Colonic mucosa (tissue), 4 donors: ENCODE measurements at places on chromosomes 6 and 20.
A peak's percentile ranks its signal among the peaks of the same experiment; 100 is the strongest.

GRCh38 chr6:99905209-99906106 lies 88.6 kb downstream of the MCHR2 start:
- DNase-seq = no peak
- no peaks in the 10 kb centered on the region for H3K4me1 ChIP-seq
- no peaks in the 10 kb centered on the region for H3K36me3 ChIP-seq
- H3K4me3 ChIP-seq = no peak overlapping the region
- H3K27ac ChIP-seq = no peak overlapping the region

- no peak overlapping the region for H3K27ac ChIP-seq
- H3K4me3 ChIP-seq = no peak overlapping the region
- no peaks in the 10 kb centered on the region for H3K36me3 ChIP-seq
- peak; percentile 35 for DNase-seq
- no peaks in the 10 kb centered on the region for H3K27me3 ChIP-seq
Observed at GRCh38 chr6:1527073-1527457, 82.7 kb upstream of the FOXC1 start.

DNA sequence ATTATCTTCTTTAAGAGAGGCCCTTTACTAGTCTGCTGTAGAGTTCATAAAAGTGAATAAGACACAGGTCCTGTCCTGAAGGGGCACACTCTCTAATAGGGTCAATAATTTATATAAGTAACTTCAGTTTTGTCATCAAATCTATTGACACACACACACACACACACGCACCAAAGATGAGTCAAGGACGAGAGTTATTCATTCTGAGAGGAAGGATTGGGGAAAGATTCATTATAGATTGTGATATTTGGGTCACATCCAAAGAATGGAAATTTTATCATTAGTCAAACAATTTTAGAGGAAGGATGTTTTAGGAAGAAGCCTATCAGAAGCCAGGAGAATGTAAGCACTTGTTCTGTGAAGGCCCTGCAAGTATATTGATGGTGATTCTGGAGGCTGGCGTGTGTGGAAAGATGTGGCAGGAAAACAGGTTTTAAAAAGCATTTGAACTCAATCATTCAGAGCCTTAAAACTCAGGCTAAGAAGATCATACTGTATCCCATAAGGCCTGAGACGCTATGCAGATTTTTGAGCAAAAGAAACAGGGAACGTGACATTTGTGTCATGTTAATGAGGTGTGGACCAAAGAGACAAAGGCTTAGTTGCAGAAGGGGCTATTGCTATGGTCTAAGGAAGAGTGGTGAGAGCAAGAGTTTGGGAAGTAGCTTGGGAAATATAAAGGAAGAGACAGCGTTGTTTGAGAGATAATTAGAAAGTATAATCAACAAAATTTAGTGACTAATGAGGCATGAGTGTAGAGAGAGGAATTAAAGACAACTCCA lies 161.4 kb upstream of the PREP start:
- no peak overlapping the region for H3K27ac ChIP-seq
- no peaks in the 10 kb centered on the region for H3K36me3 ChIP-seq
- DNase-seq = no peak
- H3K4me3 ChIP-seq = no peak overlapping the region
- H3K27me3 ChIP-seq = no peaks in the 10 kb centered on the region

GRCh38 chr6:118318648-118319047 lies 229.4 kb upstream of the PLN start:
- no peak overlapping the region for H3K4me3 ChIP-seq
- H3K27ac ChIP-seq = no peak overlapping the region
- H3K27me3 ChIP-seq = no peaks in the 10 kb centered on the region
- no peak for DNase-seq

DNA sequence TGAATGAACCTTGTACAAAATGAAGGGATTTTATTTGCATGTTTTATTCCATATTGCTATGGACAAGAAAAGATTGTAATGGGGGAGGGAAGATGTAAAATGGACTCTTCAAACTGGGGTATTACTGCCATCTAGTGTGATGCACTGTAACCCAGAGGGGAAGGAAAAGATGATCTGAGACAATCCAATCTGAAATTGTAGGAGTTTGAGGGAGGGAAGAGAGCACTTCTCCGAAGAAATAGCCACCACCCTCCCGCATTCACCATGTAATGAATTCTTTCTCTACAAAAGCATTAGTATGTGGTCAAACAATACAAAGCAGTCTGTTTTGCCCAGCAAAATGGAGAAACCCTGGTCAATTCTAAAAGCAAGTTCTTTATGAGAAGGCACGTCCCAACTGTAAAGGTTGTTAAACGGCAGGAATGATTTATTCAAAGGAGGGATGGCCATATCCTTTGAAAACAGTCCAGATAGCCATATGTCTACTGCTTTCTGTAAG lies 679.5 kb upstream of the NRSN1 start:
- DNase-seq = no peak
- H3K27ac ChIP-seq = no peak overlapping the region
- no peaks in the 10 kb centered on the region for H3K27me3 ChIP-seq
- no peaks in the 10 kb centered on the region for H3K4me1 ChIP-seq
- no peaks in the 10 kb centered on the region for H3K36me3 ChIP-seq
- H3K4me3 ChIP-seq = no peak overlapping the region

GRCh38 chr20:45765980-45766379 lies 25.7 kb downstream of the WFDC3 start:
- no peak overlapping the region for H3K4me3 ChIP-seq
- no peaks in the 10 kb centered on the region for H3K27me3 ChIP-seq
- no peak overlapping the region for H3K27ac ChIP-seq
- no peak for DNase-seq

- no peak for DNase-seq
- H3K4me1 ChIP-seq = no peaks in the 10 kb centered on the region
- no peak overlapping the region for H3K4me3 ChIP-seq
- no peaks in the 10 kb centered on the region for H3K27me3 ChIP-seq
Observed at GRCh38 chr6:5638666-5639065, 368.1 kb downstream of the NRN1 start.

DNA sequence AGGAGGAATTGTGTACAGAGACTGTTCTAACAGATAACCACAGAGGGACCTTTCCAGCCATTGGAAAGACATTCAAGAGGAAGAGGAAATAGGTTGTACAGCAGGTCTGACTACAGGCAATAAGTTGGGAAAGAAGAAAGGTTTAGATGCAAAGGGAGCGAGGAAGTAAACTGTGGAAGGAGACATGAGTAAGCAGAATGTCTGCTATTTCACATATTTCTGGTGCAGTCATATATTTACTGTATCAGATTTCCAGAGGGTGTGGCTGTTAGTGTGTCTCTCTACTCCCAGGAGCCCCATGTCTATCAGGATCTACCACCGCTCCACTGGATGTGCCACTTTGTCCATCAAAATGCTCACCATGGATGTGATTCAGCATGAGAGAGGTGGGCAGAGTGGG lies 25.9 kb downstream of the MRS2 start:
- no peak overlapping the region for H3K27ac ChIP-seq
- H3K36me3 ChIP-seq = peaks cover 4% of the 10 kb centered on the region
- H3K4me3 ChIP-seq = no peak overlapping the region
- H3K4me1 ChIP-seq = no peaks in the 10 kb centered on the region
- no peak for DNase-seq

DNA sequence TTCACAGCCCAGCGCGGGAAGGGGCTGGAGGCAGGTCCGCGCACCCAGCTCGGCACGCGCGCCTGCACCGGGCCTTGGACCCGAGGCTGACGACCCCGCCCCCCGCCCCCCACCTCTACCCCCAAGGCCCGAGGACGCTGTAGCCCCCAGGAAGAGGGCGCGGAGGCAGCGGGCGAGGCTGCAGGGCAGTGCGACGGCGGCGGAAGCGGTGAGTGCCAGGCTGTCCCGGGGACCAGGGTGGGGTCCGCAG lies 1.2 kb downstream of the LIME1 start:
- H3K27ac ChIP-seq = peak overlapping the region; percentile 46
- no peaks in the 10 kb centered on the region for H3K27me3 ChIP-seq
- peaks cover 7% of the 10 kb centered on the region for H3K36me3 ChIP-seq
- peak overlapping the region; percentile 34 for H3K4me3 ChIP-seq
- peaks cover 32% of the 10 kb centered on the region for H3K4me1 ChIP-seq

DNA sequence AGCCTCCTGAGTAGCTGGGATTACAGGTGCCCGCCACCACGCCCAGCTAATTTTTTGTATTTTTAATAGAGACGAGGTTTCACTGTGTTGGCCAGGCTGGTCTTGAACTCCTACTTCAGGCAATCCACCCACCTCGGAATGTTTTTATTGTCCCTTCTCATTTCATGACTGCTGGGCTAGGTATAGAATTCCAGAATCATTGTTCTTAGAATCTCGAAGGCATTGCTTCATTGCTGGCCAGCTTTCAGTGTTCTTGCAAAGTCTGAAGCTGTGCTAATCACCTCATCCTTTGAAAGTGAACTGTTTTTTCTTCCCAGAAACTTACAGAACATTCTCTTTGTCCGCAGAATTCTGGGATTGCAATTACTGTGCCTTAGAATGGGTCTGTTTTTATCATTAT lies 49.0 kb downstream of the PTPN1 start:
- no peaks in the 10 kb centered on the region for H3K27me3 ChIP-seq
- H3K27ac ChIP-seq = no peak overlapping the region
- H3K4me3 ChIP-seq = no peak overlapping the region
- DNase-seq = no peak

DNA sequence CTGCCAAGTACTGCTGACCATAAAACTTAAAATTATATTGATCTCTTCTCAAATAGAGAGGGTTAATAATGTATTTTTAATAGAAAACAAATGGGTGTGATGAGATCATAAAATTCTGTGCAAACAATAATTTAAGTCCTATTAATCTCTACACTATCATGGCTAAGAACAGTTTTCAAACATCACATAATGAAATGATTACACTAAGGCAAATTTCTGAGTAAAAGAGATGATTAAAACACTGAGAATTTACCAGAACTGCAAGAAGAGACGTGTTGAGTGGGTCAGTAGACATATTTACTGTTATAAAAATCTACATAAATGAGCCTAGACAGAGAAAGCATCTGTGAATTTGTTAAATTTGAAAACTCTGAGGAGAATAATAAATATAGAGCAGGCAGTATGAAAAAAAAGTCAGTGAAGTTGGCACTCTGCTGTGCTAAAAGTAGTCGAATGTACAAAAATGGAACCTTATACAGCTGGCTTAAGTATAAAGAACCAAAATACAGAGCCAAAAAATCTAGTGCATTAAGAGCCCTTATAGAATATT lies 302.6 kb upstream of the MANEA start:
- no peaks in the 10 kb centered on the region for H3K4me1 ChIP-seq
- H3K36me3 ChIP-seq = no peaks in the 10 kb centered on the region
- no peaks in the 10 kb centered on the region for H3K27me3 ChIP-seq
- H3K4me3 ChIP-seq = no peak overlapping the region
- H3K27ac ChIP-seq = no peak overlapping the region
- DNase-seq = no peak

DNA sequence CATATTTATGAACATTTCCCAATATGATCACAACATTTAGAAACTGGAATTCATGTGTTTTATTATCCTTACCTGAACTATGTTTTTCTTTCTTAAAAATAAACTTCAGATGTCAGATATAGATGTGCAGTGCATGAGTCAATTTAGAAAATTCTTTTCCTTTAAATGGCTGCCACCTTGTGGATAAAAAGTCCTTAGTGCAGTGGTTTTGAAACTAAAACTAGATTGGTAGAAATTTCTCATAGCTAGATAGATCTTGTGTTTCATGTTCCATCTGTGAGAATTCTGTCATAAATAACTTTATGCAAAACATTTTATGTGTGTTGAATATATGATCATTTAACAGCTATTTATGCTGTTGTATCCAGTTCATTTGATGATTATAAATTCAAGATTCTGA lies 134.9 kb downstream of the KLHL32 start:
- no peaks in the 10 kb centered on the region for H3K4me1 ChIP-seq
- H3K27ac ChIP-seq = no peak overlapping the region
- DNase-seq = no peak
- no peak overlapping the region for H3K4me3 ChIP-seq
- H3K27me3 ChIP-seq = no peaks in the 10 kb centered on the region

GRCh38 chr20:63232235-63233060 lies 3.3 kb upstream of the BIRC7 start:
- DNase-seq = no peak
- no peaks in the 10 kb centered on the region for H3K27me3 ChIP-seq
- H3K27ac ChIP-seq = no peak overlapping the region
- H3K4me3 ChIP-seq = no peak overlapping the region
- H3K36me3 ChIP-seq = no peaks in the 10 kb centered on the region
- H3K4me1 ChIP-seq = no peaks in the 10 kb centered on the region

DNA sequence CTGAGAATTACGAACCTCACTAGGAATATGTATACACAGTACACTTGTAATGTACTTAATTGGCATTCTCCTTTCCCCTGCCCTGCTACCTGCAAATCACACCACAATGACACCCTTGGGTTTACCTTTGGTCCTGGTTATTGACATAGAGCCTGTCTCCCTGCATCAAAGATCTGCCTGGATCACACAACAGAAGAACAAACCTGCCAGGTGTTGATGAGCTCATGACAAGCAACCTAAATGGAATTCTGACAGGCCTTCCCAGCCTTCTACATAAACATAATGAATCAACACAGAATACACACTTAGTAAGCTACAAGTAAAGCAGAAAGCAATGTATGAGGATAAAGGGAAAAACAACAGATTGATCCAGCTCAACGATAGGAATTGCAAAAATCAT lies 95.6 kb downstream of the HDGFL1 start:
- no peaks in the 10 kb centered on the region for H3K36me3 ChIP-seq
- DNase-seq = no peak
- no peak overlapping the region for H3K27ac ChIP-seq

GRCh38 chr20:16803965-16804792 lies 56.0 kb downstream of the OTOR start:
- H3K27ac ChIP-seq = no peak overlapping the region
- peak; percentile 39 for DNase-seq
- no peaks in the 10 kb centered on the region for H3K4me1 ChIP-seq
- H3K27me3 ChIP-seq = peaks cover 5% of the 10 kb centered on the region

DNA sequence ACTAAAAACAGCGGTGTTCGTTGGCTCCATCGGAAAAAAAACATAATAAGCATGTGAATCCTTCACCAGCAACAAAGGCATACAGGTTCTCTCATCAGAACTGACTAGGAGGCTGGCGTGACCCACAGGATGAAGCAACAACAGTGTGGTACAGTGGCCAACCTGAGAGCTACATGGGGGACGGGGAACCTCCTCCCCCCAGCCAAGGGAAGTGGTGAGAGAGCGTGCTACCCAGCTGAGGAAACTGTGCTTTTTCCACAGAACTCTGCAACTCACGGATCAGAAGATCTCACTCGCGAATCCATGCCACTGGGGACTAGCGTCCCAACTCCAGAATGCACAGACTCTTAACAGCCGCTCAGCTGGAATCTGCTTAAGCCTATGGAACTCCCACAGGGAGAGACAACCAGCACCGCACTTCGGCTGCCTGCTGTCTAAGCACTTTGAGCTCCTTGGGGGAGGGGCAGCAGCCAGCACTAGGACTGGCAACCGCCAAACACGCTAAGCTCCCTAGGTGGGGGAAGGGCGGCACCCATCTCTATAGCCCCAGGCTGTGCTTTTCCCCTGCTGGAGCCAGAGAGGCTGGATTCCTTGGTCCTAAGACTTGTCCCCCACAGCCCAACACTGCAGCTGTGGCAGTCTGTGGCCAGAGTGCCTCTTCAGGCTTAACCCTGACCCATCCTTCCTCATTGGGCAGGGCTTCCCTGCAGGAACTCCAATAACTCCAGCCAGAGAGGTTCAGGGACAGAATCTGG lies 538.3 kb upstream of the BTBD3 start:
- no peak for DNase-seq
- no peak overlapping the region for H3K27ac ChIP-seq
- no peaks in the 10 kb centered on the region for H3K36me3 ChIP-seq
- H3K27me3 ChIP-seq = no peaks in the 10 kb centered on the region
- no peak overlapping the region for H3K4me3 ChIP-seq

- H3K27ac ChIP-seq = no peak overlapping the region
- no peak overlapping the region for H3K4me3 ChIP-seq
- H3K27me3 ChIP-seq = no peaks in the 10 kb centered on the region
- H3K4me1 ChIP-seq = no peaks in the 10 kb centered on the region
- no peak for DNase-seq
Observed at GRCh38 chr6:14459315-14459714, 341.7 kb downstream of the CD83 start.
